ENCODE measurements at places on chromosomes 1 and 21.

DNA sequence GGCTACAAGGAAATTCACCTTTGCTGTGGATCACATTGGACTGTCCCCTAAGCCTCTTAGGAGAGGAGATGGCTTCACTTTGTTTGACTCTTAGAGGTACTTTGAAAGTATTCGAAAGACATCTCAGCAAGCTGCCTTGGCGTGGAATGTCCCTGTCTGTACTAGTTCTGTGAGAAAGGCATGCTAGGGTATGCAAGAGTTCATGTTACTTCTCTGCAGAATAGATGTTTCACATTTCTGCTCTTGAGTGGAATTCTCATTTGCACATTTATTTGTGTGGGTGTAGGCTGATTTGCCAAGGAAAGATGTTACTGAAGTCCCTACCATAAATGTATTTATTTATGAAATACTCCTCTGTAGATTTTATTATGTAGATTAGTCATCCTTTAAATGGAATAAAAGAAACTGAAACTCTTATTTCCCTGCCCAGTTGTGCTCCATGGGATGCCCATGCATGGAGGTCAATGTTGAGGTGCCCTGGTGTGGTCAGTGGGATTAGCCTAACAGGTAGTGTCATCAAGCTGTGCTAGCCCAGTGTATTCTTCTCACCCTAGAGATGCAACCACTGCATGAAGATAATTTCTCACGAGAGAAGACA lies 13.8 kb downstream of the MIA3 start:
- no peak for DNase-seq

DNA sequence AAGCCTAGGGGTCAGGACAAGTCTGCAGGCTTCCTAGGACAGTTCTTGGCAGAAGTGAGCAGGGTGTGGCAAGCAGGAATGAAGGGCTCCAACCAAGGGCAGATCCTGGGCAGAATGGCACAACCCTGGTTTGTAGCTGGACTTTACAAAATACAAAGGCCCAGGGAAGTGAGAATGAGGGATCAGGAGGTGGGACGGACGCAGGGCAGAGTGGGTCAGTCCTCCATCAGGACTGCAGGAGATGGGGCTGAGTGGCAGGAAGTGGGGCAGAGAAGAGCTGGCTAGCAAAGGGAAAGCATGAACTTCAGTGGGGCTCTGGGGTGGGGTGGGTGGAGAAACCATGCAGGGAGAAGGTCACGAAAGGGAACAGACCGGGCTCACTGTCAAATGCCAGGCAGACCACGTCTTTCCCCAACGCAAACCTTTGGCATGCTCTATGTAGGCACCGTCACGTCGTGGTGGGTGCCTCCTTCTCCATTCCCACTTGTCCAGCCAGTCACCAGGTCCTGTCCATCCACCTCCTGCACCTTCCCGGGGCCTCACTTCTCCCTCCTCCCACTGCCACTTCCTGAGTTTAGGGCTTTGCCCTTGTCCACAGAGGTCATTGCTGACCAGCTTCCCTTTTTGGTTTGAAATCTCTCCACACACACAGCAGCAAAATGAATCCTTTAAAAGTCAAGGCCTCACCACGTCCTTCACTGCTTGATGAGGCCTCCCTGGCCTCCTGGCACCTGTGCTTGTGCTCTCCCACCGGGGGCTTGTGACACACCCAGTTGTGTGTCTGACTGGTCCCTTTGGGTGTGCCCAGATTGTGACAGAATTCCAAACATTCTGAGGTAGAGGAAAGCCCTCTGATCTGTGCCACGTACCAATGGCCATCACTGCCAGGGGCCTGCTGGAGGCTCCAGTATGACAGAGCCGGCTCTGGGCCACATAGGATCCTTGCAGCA lies 8.7 kb upstream of the CLDN19 start:
- peak; percentile 20 for DNase-seq

- DNase-seq, result no peak
These were observed 35.9 kb downstream of the CD46 start for GRCh38 chr1:207787776-207788175.

DNA sequence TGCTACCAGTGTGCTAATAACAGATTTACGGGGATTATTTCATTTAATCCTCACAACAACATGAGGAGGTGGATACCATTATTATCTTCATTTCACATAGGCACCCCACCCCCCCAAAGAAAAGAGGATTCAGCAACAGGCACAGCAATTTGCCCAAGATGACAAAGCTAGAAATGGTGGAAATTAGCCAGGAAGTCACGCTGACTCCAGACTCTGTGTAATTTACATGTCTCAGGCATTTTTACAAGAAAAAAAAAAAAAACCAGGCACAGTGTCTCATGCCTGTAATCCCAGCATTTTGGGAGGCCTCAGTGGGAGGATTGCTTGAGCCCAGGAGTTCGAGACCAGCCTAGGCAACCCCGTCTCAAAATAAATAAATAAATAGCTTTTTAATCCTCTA lies 37.5 kb upstream of the PRDM2 start:
- no peak for DNase-seq

DNA sequence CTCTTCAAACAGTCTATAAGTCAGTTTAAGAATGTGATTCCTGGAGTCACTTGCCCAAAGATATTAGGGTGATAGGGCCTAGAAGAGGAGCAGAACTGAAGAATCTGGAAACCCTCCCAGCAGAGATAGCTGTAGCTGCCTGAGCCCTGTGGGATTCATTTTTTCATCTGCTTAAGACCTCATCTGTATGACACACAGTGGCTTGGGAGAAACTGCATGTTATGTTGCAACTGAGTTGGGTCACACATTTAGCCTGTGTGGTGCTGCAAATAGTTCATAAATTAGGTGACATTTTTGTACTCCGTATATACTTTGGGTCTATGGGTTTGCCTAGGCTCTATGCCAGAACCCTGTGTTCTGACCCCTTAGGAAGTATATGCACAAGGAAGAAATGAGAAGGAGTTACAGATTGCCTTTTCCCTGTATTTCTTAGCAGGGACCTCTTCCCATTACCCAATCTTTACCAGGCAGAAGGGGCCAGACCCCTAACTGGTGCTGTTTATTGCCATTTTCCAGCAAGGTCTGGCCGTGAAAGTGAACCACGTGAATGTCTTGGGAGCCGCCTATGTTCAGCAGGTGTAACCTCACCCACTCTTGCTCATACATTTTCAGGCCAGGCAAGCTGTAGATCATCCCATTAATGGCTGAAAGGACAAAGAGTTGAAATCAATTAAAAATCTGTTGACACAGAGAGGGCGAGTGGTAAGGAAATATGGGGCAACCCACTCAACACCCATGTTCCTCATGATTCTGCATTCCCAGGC lies 41.9 kb upstream of the SLC19A2 start:
- no peak for DNase-seq

DNA sequence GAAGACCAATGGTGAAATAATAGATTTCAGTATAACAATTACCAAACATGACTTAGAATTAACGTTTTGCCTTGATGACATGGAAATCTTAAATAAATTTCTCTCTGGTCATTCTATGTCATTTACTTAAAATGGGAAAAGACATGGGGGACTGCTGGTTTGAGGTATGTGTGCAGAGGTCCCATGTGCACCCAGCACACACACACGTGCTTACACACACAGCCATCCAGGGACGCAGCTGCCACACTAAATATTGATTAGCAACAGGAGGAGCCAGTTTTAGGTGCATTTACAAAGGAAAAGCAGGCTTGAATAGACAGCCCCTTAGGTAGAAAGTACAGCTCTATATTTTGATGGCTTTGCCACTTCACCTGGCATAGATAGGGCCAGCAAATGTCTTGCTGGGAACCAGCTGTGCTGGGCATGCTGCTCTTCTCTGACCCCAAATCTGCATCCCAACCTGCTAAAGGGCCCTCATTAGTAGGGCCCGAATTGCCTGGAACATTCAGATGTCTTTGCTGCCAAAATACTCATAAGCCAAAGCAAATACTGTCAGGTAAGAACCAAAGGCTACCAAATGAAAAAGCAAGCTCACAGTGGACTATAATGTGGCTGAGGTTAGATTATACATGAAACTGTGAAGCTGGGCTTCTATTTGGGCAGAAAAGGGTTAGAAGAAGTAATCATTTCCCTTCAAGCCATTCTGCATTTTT lies 399.9 kb downstream of the HHAT start:
- DNase-seq, result no peak

DNA sequence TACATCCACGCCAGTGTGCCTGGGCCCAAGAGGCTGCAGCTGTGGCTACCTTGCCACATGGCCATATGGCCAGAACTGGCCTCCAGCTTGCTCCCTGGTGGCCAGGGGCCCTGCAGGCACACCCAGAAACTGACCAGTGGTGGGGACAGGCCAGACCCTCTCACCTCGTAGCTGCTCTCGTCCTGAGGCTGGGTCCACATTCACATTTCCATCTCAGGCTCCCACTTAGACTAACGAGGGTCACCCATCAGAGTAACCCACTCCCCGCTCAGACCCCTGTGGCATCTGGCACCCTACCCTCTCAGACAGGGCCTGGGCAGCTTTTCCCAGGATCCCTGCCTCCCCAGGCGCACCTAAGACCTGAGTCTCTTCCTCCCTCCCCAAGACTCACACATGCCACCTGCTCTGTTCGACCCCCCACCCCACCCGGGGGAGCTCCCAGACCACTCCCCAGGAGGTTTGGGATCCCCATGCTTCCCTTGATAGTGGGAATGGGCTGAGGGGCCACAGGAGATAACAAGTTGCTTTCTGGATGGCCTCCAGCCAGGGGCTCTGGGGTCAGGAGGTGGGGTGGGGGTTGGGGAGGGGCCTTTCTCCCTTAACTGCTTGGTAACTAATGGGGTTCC lies 21.3 kb upstream of the RNU1-4 start:
- peak; percentile 31 for DNase-seq

GRCh38 chr1:98292994-98293393 lies 368.5 kb upstream of the SNX7 start:
- DNase-seq, result no peak

GRCh38 chr1:236904892-236905741 lies 99.1 kb downstream of the MT1HL1 start:
- no peak for DNase-seq

DNA sequence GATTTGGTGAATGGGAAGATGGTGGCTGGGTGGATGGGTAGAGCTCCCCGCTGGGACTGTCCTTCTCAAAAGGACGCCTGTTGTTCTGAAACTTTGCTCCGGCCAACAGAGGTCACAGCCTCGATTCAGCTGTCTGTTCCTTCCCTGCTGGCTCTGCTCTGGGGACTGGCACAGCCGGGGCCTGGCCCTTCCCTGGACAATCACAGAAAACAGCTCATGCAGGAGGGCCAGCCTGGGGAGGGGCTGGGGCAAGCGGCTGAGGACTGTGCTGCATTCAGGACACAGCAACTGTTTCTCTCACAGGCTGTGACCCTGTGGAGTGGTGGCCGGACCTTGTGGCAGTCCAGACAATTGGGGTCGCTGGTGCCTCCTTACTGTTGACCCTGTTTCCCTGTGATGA lies 110.7 kb upstream of the TMEM51 start:
- no peak for DNase-seq

DNA sequence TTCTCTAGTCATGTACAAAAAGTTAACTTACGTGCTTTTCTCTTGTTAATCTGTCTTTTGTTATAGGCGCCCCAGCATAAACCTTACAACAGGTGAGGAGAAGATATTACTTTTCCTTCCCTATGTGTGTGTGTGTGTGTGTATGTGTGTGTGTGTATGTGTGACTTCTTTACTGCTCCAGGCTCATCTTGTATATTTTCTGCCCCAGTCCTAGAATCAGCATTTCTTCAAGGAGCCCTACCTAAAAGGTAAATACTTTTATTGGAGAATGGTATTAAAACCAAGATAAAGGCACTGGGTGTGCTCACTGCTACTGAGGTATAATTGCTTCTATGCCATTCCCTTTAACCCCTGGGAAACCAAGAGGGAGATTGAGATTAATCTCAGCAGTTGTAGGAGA lies 129.8 kb downstream of the PLPPR5 start:
- DNase-seq, result no peak

DNA sequence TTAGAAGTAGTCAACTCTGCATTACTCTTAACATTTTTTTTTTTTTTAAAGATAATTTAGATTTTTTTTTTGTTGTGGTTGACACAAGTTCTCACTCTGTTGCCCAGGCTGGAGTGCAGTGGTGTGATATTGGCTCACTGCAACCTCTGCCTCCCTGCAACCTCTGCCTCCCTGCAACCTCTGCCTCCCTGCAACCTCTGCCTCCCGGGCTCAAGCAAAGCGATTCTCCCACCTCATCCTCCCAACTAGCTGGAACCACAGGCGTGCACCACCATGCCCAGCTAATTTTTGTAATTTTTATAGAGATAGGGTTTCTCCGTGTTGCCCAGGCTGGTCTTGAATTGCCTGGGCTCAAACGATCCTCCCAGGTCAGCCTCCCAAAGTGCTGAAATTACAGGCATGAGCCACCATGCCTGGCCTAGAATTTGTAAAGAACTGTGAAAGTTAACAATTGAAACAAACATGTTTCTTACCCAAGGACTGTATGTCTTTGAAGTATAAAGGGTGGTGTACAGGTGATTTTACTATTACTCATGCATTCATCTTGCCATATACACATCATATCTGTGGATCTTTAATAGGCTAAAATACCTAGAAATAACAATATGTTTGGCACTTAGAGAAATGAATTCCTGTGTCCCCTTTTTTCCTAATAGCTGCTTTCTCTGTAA lies 114.7 kb downstream of the ATP5PO start:
- DNase-seq, result no peak

GRCh38 chr1:58721247-58721820 lies 21.5 kb upstream of the MYSM1 start:
- DNase-seq, result no peak

- DNase-seq, result no peak
These were observed 19.8 kb downstream of the LMO4 start for GRCh38 chr1:87348341-87349019.

DNA sequence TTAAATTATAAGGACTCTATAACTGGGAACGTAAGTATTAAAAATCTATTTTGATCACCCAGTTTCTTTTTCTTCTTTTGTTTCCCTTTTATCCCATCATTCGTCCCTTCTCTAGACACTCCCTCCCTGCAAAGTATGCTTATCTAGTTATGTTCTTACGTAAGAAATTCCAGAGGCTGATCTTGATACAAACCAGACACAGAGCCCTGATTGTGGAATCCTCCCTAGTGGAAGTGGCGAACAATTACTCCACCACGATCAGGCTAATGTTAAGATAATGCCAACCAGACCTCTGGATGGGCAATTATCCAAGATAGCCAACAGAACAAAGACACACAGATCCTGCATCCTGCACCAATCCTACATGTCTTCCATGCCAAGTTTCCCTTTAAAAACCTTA lies 1557.4 kb downstream of the PLA2G4A start:
- DNase-seq, result no peak

- no peak for DNase-seq
These were observed 47.6 kb downstream of the LACTBL1 start for GRCh38 chr1:22925111-22925510.

GRCh38 chr1:115609021-115609420 lies 32.7 kb upstream of the VANGL1 start:
- DNase-seq, result no peak

GRCh38 chr1:226945106-226945857 lies 5.2 kb downstream of the COQ8A start:
- no peak for DNase-seq

DNA sequence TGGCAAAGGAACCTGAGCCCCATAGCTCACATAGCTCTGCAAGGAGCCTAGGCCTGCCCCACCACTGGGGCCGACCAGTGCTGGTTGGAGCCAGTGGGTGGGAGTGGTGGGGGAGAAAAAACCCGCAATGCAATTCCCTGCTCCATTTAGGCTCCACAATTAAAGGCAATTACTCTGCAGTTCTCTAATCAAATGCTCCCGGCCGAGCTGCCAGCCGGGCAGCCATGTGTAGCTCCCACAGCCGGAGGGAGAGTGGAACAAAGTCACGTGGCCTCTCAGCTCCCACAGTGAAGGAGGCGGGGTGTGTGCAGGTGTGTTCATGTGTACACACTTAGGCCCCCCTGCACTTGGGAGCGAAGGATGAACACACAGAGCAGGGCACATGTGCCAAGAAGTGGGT lies 81.6 kb downstream of the KIRREL1 start:
- no peak for DNase-seq
